Lung (tissue), 17 donors: ENCODE measurements at places on chromosomes 2 and 18. TPM values are rescaled to one million over a fixed set of nuclear protein-coding genes. Genes with fewer than 3 reads are reported as not detected.

The MARCHF4 gene
- total RNA-seq: 0.06 TPM

GRCh38 chr2:197236159-197236558, 74.4 kb downstream of the ANKRD44 start:
- no peak for DNase-seq

DNA sequence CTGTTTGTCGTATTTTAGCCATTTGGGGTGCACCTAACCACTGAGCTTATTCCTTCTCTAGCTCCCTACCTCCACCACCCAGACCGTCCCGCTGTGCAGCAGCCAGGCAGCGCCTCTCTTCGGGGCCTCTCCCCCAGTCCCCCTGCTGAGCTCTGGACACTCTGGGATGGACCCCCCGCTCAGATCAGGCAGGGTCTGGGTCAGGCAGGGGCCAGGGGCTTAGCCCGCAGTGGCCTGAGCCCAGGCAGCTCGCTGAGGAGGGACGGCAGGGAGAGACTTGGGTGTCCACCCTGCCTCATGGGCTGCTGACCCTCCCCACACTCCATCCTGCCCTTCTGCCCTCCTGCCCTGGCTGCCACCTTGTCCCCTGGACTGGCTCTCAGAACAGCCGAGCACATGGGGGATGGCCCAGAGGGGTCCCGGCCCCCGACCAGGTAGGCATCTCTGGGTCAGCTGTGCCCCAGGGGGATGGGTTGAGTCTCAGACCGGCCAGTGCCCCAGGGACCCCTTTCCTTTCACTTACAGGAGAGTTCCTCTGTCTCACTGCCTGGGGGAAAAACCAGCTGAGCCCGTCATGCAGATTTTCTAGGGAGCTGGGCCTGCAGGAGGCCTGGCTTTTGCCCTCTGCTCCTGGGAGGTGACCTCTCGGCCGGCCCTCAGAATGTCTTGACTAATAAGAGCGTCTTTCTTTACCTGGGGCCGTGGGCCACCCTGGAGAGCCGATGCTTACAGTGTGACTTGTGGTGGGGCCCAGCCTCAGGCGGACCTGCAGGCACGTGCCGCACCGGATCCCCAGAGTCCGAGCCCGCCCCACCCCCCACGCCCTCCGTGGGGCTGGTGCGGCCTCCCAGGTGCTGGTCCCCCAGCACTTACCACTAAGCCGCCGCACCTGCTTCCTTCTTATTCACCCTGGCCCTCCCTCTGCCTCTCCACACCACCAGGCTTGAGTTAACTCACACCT, 22.8 kb upstream of the PXDN start:
- no peak for DNase-seq

The COL5A2 gene
- 209 TPM for total RNA-seq

The TWIST2 gene
- 10.8 TPM for total RNA-seq

- DNase-seq: no peak
These were observed 127.3 kb downstream of the HDAC4 start for GRCh38 chr2:239273280-239274234.

GRCh38 chr18:54710074-54710899, 118.0 kb upstream of the RAB27B start:
- DNase-seq: peak; percentile 17

DNA sequence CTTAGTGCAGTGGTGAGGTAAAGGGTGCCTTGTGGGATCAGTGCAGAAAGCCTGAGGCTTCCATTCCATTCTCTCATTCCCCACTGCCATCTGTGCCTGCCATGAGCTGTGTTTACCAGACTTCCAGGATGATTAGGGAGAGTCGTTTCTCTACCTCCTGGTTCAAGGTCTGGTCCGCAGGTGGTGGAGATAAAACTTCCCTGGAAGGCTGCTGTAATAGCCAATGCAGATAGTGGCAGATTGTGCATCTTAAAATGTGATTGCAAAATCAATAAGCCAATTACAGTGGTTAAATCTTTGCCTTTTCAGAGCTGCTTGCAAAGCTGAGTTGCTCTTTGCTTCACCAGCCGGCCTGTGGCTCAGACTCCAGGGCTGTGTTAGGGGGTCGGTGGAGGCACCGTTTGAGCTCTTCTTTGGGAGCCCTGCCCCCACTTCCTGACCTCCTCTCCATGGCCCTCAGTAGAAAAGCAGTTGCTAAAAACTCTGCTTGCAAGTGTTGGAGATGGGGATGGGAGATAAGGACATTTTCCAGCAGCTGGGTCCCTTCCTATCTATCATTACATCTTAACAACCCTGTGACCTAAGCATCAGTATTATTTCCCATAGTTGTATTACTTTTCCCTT, 95.2 kb upstream of the HS6ST1 start:
- no peak for DNase-seq

- DNase-seq: no peak
These were observed 170.8 kb downstream of the INO80D start for GRCh38 chr2:205915130-205915524.

DNA sequence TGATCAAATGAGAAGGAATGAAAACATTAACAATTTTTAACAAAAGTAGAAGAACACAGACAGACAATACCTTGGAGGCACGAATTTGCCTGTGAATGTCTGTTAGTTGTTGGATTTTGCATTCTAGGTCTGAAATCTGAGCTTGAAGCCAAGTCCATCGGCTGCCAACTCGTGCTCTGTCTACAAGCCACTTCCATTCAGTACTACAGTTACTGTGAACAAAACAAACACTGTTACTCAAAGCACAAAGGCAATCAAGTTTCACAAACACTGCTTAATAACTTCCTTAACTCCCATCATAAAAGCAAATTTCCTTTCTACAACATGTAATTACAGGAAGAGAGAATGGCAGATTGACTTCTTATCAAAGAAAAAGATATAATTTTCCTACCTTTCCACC, 42.2 kb downstream of the KANSL1L start:
- DNase-seq: no peak

The NLRC4 gene
- total RNA-seq: 3.8 TPM

DNA sequence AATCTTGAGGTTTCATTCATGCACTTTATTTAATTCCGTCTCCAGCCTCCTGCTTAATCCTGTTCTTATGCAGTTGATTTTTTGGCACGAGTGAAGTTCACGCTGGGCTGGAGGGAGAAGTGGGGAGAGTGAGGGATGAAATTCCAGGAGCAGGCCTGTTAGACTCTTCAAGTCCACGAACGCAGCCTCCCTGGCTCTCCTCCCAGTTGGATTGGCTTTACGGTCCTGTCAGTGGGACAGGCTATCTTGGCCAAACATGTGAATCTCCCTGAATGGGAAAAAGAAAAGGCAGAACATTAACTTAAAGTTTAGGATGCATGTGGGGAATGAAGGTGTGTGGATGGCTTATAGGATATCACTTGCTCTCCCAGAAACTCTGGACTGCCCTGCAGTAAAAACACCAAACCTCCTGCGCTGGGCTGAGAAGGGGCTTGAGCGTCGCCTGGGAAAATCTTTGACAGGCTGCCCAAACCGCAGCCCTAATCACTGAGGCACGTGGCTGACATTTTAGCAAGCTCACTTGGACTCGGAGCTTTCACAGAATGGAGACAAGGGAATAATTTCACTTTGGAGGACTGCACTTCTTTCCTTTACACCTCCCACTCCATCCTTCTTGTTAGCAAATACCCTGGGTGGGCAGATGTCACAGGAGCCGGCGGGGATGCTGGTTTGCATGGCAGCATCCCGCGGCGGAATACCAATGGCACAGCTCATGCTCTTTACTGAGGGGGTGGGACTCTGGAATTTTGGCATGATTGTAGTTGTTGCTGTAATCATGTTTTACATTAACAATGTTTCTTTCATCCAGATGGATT, 93.9 kb downstream of the ACKR3 start:
- DNase-seq: peak; percentile 69

DNA sequence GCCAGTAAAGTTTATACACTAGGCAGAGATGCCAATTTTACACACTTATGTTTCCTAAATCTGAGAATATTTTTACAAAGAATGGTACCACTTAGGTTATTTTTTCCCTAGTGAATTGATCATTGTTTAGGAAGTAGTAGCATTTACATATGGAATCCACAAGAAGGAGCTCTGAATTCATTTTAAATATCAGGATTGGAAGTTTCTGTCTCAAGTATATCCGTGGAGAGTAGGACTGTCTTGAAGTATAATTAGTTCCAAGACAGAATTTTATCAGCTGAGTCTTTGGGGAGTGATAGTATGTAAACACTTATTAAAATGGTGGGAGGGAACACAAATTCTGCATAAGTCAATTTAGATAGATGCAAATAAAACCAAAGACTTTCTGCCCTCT, 82.3 kb upstream of the FAM98A start:
- peak; percentile 74 for DNase-seq

- no peak for DNase-seq
These were observed 27.5 kb upstream of the FOSL2 start for GRCh38 chr2:28365158-28365557.

The DLX1 gene
- total RNA-seq: not detected

DNA sequence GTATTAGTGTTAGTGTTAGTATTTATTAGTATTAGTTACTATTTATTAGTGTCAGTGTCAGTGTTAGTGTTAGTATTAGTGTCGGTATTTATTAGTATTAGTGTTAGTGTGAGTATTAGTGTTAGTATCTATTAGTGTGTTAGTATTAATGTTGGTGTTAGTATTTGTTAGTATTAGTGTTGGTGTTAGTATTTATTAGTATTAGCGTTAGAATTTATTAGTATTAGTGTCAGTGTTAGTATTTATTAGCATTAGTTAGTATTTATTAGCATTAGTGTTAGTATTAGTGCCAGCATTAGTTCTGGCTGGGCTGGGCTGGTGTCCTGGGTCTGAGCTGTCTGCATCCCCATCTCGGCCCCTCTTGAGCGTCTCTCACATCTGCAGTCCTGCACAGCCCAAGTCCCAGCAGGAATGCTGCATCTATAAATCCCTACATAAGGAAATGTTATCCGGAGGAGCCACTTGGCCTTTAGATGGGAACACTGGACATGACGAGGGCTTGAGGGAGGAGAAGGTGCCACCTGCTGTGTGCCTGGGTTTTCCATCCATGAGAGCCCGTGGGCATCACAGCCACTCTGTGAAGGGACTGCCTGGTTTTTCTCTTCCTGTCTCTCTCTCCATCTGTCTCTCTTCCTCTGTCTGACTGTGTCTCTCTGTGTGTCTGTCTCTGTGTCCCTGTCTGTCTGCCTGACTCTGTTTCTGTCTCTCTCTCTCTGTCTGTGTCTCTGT, 33.6 kb downstream of the TWIST2 start:
- DNase-seq: no peak

- peak; percentile 37 for DNase-seq
These were observed 25.1 kb downstream of the COLEC12 start for GRCh38 chr18:475202-476031.

The HOXD13 gene
- total RNA-seq: not detected

DNA sequence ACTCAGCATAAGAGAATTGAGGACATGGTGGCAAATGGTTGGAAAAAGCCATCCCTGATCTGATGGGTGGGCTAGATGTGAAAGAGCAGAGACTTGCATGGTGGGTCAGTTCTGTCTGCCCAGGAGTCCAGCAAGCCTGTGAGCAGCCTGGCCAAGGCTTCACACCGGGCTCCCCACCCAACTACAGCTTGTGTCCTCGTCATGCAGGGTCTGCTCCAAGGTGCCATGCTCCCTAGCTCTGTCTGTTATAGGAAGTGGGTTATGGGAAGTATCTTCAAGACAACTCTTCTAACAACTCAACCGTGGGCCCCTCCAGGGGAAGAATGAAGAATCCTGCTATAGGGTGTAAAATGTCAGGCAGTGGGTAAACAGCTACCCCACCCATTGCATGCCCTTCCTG, 97.4 kb downstream of the ADD2 start:
- no peak for DNase-seq

The FAHD2A gene
- total RNA-seq: 20.8 TPM

GRCh38 chr2:171568089-171568488, 45.8 kb downstream of the CYBRD1 start:
- no peak for DNase-seq

The C2orf66 gene
- not detected for total RNA-seq

GRCh38 chr2:34307636-34308035, 708.5 kb upstream of the FAM98A start:
- no peak for DNase-seq

DNA sequence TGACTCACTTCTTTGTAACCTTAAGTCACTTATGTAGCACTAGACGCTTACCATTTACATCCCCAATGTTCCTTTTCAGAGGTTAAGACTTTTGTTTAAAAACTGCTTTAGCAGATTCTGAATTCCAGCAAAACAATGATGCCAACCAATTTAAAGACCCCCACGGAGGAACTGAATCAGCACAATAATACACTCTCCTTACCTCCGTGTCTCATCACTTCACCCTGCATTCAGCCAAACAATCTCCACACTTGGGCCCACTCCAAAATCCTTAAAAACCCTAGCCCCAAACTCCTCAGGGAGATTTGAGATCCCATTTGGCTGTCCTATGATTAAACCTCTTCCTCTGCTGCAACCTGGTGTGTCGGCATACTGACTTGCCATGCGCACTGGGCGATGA, 153.9 kb downstream of the B3GNT2 start:
- DNase-seq: no peak

The ALPG gene
- 1.2 TPM for total RNA-seq

- no peak for DNase-seq
These were observed 43.6 kb upstream of the IL1RL1 start for GRCh38 chr2:102267774-102268173.

The RAB6C gene
- not detected for total RNA-seq
